ENCODE measurements at places on chromosomes 11 and 22. TPM values are rescaled to one million over a fixed set of nuclear protein-coding genes. Genes with fewer than 3 reads are reported as not detected.

- DNase-seq = no peak
These were observed 6.3 kb downstream of the CD44 start for GRCh38 chr11:35145271-35145670.

DNA sequence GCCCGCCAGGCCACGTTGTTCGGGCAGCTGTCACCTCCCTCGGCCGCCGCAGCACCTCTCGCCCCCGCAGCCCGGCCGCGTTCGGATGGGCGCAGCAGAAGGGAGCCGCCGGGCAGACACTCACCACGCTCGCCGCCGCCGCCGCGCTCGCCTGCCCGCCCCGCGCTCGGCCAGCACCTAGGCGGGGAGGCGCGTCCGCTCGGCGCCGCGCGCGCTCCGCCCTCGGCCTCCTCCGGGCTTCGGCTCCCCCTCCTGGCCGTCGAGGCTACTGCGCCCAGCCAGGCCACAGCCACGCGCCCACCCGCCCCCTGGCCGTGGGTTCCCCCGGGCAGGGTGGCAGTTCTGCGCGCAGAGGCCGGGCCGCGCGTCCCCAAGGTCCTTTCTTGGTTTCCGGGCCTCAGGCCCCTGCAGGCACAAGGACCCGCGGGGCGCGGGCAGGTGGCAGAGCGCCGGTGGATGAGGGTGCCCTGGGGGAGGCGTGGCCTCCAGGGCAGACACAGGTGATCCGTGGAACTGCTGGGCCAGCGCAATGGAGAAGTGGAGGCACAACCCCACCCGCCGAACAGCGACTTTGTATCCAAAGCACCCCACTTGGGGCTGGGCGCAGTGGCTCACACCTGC is at the start of gene SLC25A22:
SLC25A22 (minus strand) TSS at position 189 of the 621 bp plus-strand sequence. CDS start 3,275 bp downstream, outside the sequence.
- no peak for DNase-seq

- no peak for DNase-seq
These were observed 110.1 kb downstream of the RPL27A start for GRCh38 chr11:8792710-8793109.

DNA sequence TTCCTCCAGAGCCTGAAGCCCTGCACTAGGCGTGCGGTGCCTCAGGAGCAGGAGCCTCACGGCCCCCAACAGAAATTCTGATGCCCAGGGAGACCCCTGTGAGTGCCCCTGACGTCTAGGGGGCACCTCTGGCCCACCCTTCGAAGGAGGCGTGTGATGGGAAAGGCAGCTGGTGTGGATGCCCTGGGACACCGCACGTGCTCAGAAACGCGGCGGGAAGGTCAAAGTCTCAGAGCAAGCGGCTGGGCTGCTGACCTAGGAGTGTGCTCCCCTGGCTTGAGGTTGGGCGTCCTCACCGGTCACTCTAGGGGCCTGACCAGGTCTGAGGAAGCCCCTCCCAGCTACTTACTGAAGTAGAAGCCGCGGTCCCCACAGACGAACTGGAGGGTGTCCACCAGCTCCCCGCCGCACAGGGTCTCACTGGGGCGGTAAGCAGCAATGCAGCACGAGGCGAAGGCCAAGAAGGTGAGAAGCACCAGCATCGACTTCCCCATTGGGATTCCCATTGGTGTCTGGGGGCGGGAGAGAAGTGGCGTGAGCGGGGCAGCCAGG is 4.1 kb downstream of the IGF2 start:
- no peak for DNase-seq

GRCh38 chr11:123195188-123196059 is at the start of gene CLMP:
CLMP (minus strand) TSS chr11:123195248; CDS start chr11:123194940, 308 bp downstream.
- no peak for DNase-seq

GRCh38 chr22:29072979-29073617 is at the start of gene KREMEN1:
KREMEN1 (plus strand) TSS chr22:29073035; CDS start chr22:29073131, 96 bp downstream.
- DNase-seq = no peak

Gene ZMAT5
- total RNA-seq = 13.7 TPM

GRCh38 chr11:78493413-78493975 is 75.9 kb upstream of the GAB2 start:
- DNase-seq = no peak

Data from dermis microvascular lymphatic vessel endothelial cell (primary cell).